ENCODE measurements at places on chromosomes 13 and 19. TPM values are rescaled to one million over a fixed set of nuclear protein-coding genes. Genes with fewer than 3 reads are reported as not detected.
A peak's percentile ranks its signal among the peaks of the same experiment; 100 is the strongest.

DNA sequence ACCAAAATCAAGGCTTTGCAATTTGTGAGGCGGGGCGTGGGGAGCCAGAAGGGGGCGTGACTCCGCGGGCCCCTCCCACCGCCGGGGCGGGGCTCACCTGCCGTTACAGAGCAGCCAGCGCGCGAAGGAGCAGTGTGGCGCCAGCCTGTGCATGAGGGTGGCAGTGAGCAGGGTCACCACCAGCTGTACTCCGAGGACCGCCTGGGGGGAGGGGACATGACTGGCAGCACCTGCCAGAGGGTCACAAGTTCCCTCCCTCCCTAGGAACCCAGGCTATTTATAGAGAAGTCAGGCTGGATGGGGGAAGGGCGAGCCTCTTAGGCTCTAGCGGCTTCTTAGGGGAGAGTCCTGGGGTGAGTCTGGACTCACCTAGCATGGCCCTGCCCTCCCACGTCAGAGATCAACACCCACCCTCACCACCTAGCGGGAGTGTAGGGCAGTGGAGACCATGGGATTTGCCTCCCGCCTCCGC lies 3.6 kb downstream of the TMEM161A start:
- no peak overlapping the region for H3K27ac ChIP-seq
- H3K4me1 ChIP-seq = peaks cover 22% of the 10 kb centered on the region
- H3K4me3 ChIP-seq = no peak overlapping the region

GRCh38 chr19:58010507-58010906 lies 7.9 kb upstream of the ZNF606 start:
- H3K27me3 ChIP-seq = no peaks in the 10 kb centered on the region
- no peak overlapping the region for H3K27ac ChIP-seq
- H3K4me1 ChIP-seq = no peaks in the 10 kb centered on the region
- no peak for DNase-seq
- H3K36me3 ChIP-seq = peaks cover 21% of the 10 kb centered on the region
- peak overlapping the region; percentile 58 for H3K4me3 ChIP-seq

DNA sequence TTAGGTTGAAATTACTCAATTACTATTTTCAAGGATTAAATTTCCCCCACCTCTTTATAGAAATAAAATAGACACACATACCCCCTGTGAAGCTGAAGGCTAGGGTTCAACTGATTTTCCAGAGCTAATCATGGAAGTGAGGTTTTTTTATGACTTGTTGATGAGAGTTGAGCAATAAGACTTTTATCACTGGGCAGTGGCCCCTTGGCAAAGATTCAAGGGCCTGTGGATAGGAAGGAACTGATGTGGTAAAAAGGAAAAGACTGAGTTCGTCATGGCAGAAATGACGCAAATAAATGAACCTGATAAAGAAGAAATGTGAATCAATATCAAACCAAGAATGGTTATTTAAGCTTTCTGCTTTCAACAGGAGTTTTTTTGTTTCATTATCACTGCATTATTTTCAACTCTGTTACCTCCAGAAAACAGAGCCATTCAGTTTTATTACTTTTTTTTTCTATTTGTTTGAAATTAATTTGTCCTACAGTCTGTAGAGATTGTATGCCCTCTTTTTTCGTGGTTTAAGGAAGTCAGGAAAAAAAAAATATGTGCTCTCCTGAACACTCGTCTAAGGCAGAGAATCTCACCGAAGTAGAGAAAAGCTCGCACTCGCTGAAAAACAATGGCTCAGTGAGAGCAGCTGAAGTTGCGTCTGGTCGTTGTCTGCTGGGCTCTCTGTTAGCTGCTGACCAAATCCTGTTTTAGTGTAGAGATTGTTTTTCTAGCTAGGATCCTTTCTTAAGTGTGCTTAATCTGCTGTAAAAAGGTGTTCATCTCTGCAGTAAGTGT lies 38.9 kb downstream of the STOML3 start:
- H3K36me3 ChIP-seq = no peaks in the 10 kb centered on the region
- H3K4me1 ChIP-seq = no peaks in the 10 kb centered on the region
- H3K27me3 ChIP-seq = peaks cover 2% of the 10 kb centered on the region
- no peak for DNase-seq
- no peak overlapping the region for H3K4me3 ChIP-seq

GRCh38 chr19:4684312-4685095 lies 14.4 kb upstream of the MYDGF start:
- DNase-seq = no peak
- H3K36me3 ChIP-seq = peaks cover 11% of the 10 kb centered on the region
- no peak overlapping the region for H3K27ac ChIP-seq
- no peaks in the 10 kb centered on the region for H3K27me3 ChIP-seq

The GRWD1 gene
- total RNA-seq = 100 TPM

The STARD13 gene
- 6.9 TPM for total RNA-seq

The VAV1 gene
- 90.4 TPM for total RNA-seq
